Posterior cingulate gyrus (tissue), 11 donors: ENCODE measurements at places on chromosomes 13 and 19.

DNA sequence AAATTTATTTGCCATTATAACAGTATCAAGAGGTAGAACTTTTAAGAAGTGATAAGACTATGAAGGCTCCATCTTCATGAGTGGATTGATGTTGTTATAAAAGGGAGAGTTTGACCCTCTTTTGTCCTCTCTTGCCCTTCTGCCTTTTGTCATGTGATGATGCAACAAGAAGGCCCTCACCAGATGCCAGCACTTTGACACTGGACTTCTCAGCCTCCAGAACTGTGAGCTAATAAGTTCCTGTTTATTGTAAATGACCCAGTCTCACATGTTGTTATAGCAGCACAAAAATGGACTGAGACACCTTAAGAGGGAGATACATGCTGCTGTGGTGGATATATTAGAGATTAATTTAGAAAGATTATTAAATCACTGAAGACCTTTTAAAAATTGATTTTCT, 71.6 kb downstream of the SPRYD7 start:
- no peak for DNase-seq

GRCh38 chr13:93477238-93477637, 250.6 kb downstream of the GPC6 start:
- no peak for DNase-seq

GRCh38 chr13:26183416-26183815, 38.7 kb downstream of the RNF6 start:
- no peak for DNase-seq

GRCh38 chr19:58060231-58060630, 1.1 kb downstream of the ZNF135 start:
- no peak for DNase-seq

DNA sequence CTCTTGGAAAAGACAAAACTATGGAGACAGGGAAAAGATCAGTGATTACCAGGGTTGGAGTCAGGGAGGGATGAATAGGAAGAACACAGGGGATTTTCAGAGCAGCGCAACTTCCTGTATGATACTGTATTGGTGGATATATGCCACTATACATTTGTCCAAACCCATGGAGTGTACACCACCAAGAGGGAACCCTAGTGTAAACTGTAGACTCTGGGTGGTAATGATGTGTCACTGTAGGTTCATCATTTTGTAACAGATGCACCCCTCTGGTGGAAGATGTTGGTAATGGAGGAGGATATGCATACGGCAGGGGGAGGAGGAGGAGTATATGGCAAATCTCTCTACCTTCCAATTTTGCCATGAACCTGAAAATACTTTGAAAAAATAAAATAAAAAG, 68.1 kb downstream of the UFM1 start:
- DNase-seq: no peak

- DNase-seq: no peak
These were observed 162.4 kb downstream of the PCDH20 start for GRCh38 chr13:61253105-61253877.

- DNase-seq: no peak
These were observed 1.4 kb upstream of the ERFL start for GRCh38 chr19:41929536-41930071.

DNA sequence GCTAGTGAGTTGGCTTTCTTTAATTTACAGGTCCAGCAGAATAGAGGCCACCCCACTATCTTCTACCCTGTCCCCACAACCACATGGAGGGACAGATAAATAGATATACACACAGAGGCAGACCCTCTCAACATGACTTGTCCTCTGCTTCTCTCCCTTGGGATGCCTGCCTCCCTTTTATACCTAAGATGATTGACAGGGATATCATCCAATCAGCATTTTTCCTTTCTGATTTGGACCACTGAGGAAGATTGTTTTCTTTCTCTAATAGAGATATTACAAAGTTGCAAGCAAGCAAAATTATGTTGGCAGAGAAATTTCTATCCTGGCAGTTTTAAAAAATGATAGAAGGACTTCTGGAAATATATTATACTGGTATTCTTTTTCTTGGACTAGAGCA, 35.8 kb downstream of the STOML3 start:
- no peak for DNase-seq

GRCh38 chr13:84127597-84128128, 245.4 kb upstream of the SLITRK1 start:
- DNase-seq: no peak

DNA sequence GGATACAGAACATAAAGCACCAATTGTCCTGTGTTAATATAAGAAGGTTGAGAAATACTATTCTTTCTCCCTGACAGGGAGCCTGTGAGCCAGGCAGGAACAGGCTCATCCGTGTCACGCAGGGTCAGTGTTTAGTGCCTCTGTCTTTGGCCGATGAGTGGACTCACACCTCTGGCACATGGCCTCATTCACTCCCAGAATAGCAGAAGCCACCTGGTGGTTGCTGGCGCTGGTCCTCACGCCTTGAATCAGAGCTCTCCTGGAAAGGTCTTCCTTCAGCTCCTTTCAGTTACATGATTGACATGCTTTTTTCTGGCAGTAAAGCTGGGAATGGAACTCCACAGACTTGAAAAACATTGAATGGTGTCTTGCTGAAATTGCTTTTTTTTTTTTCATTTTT, 28.1 kb upstream of the SIAH3 start:
- DNase-seq: no peak

DNA sequence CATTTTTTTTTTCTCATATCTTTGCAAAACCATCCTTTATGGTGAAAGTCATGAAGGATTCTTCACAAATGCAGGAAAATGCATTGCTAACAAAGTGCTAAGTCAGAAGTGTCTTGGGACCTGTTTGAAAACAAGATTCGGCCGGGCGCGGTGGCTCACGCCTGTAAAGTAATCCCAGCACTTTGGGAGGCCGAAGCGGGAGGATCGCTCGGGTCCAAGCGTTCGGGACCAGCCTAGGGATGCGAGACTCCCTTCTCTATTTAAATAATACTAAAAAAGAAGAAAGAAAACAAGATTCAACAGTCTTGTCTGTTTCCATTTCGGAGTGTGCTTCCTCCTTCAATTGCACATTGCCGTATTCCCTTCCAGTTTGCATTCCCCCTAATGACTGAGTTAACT, 819 bp downstream of the EID2B start:
- DNase-seq: no peak

- no peak for DNase-seq
These were observed 4.8 kb downstream of the MBD3 start for GRCh38 chr19:1587872-1588271.

DNA sequence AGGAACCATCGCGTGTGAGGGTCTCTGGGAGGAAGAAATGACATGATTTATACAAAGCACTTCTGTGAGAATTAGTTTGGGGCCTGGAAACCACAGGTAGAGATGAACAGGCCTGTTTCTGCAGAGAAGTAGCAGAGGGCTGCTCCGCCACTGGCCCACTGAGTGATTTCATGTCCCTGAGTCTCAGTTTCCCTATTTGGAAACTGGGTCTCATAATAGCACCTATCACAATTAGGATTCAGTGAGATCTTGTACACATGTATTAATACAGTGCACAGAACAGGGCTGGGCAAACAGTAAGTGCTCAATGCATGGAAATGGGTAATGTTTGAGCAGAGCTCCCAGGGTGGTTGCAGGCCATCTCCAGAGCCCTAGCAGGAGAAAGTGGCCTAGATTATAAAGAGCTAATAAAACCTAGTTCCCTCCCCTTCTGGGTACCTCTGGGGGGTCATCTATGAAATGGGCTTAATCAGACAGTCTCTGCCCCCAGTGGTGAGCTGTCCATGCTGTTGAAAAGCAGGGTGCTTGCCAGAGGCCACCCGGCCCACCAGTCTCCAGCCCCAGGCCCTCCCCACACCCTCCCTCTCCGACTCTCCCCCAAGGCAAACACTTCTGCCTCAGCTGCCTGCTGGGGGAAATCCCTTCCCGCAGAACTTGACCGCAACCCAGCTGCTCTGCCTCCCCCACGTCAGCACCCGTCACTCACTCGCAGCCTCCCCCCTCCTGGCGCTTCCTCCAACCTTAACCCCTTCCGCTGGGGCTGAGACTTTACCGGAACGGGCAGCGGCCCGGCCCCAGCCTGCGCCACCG, 4.5 kb downstream of the BCL3 start:
- DNase-seq: peak; percentile 90

GRCh38 chr13:79307866-79308298, 98.2 kb downstream of the RBM26 start:
- DNase-seq: no peak

GRCh38 chr13:42883771-42884467, 102.5 kb downstream of the FAM216B start:
- DNase-seq: no peak

DNA sequence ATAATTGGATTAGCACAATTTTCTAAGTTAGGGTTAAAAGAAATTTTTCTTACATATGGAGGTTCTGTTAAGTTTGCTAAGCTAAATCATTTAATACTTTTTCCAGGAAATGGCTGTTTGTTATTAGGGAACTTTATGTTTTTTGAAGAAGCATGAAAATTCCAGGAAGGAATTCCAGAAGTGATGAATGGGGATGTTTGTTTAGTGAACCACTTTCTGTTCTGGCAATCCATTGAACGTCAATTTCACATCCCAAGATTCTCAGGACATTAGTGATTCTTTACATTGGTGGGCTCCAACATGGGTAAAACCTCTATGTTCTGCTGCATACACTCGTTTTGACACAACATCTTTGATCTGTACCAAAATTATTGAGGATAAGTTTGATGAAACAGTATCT, 534.4 kb downstream of the IRS2 start:
- DNase-seq: no peak

- DNase-seq: no peak
These were observed 17.6 kb upstream of the MIER2 start for GRCh38 chr19:362154-362553.

GRCh38 chr19:12872941-12873890, 8.0 kb downstream of the DNASE2 start:
- DNase-seq: no peak

- no peak for DNase-seq
These were observed 1.1 kb upstream of the NEK3 start for GRCh38 chr13:52160506-52160905.

DNA sequence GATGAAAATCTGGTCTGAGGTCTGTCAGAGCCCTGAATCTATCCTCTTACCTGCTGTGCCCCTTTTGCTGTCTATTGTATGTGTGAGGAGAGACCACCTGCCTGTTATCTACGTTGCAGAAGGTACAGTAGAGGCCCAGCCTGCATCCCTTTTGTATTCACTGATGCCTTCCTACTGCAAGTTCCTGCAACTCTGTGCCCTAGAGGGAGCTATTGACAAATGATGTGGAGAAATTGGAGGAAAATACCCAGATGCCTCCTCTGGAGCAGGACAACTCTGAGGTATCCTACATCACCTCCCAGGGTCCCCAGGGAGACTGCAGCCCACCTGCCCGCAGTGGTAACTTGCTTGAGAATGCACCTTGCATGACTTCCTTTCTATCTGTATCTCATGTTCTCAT, 33.7 kb downstream of the SIAH3 start:
- DNase-seq: no peak

- no peak for DNase-seq
These were observed 2.8 kb upstream of the NUMBL start for GRCh38 chr19:40693150-40693788.

DNA sequence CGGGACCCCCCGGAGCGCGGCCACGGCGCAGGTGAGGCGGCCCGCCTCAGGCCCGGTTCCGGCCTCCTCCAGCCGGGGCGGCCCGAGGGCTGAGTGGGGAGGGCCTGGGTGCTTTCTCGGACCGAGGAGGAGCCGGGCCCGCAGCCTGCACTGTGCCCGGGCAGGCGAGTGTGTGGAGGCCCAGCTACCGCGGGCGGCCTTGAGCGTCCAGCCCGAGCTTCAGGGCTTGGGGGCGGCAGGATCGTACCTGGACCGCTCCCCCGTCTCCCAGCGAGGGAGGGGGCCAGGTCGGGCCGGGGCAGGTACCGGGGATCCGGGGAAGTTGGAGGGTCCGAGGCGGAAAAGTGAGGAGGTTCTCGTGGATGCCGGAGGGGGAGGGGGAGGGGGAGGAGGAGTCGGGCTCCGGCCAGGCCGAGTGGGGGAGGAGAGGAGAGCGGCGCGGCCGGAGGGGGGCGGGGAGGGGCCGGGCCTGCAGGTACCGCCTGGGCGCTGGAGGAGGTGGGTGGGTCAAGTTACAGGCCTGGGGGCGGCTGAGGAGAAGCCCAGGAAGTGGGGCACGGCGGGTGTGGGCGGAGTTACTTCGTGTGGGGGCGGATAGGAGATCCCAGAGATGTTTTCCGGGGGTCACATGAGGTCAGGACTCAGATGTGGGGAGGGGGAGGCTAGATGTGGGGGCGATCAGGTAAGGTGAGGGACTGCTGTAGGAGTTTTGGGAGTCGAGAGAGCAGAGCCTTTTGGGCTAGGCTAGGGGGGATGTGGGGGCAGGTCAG, 545 bp downstream of the NACC1 start:
- no peak for DNase-seq

GRCh38 chr13:85562282-85562681, 236.9 kb downstream of the SLITRK6 start:
- DNase-seq: no peak

- no peak for DNase-seq
These were observed 198.7 kb upstream of the SERP2 start for GRCh38 chr13:44174769-44175425.

- no peak for DNase-seq
These were observed 2104.9 kb downstream of the PCDH9 start for GRCh38 chr13:65125236-65125635.

DNA sequence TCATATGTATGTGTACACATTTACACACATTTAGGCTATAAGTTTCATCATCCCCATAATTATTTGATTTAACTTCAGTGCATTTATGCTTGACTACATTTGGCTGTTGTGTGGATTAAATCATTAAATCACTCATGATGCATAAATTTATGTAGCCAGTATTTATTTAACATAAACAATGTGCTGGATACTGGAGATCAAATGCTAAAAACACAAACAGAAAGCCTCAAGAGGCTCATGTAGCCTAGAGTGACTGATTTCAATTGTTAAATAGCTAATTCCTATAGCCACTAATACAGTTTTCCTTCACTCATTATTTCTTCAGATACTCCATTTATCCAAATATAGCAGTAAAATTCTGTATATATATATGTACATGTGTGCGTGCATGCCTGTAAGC, 376.0 kb downstream of the DACH1 start:
- DNase-seq: no peak

DNA sequence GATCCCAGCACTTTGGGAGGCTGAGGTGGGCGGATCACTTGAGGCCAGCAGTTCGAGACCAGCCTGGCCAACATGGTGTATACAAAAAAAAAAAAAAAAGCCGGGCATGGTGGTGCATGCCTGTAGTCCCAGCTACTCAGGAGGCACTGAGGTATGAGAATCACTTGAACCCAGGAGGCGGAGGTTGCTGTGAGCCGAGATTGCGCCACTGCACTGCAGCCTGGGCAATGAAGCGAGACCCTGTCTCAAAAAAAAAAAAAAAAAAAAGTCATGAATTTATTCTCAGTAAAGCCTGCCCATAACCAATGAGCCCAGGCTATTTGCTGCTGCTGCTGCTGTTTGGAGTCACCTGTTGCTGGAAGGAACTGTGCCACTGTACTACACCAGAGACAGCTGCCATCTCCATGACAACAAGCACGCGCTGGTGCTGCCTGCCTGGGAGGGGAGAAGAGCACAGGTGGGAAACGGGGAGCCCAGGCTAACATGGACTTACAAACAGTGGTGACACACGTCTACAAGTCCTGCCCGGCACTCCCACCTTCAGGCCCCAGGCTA, 11.3 kb downstream of the ZFR2 start:
- DNase-seq: peak; percentile 88

GRCh38 chr19:37506387-37507166, at the start of gene ZNF793:
Gene ZNF793 (plus strand): TSS chr19:37506939. CDS start chr19:37523440, 16,501 bp downstream.
- DNase-seq: peak; percentile 96
